ENCODE measurements at places on chromosomes 6 and 20.

DNA sequence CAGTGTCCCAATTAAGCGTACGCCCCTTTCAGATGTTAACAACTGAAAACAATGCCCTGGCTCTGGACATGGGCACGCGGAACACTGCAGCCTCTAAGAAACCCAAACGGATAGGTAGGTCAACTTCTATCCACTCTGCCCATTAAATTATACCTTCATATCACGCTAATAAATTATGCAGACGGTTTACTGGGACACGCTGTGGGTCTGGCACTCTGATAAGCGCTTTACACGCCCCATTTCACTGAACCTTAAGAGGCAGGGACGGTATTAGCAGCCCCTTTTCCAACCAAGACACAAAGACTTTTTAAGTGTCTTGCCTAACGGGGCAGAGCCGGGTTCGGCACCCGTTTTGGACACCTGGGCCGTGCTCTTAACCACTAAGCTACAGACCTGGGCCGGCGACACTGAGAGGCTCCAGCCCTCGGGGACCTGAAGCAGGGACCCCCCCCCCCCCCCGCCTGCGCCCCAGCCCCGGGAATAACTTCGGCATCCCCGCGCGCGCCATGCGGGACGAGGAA lies 744 bp downstream of the STAU1 start:
- DNase-seq = no peak

GRCh38 chr20:50111120-50111828 lies 1.7 kb downstream of the UBE2V1 start:
- peak; percentile 37 for DNase-seq

- no peak for DNase-seq
These were observed 299.3 kb downstream of the KIF16B start for GRCh38 chr20:16273812-16274555.

DNA sequence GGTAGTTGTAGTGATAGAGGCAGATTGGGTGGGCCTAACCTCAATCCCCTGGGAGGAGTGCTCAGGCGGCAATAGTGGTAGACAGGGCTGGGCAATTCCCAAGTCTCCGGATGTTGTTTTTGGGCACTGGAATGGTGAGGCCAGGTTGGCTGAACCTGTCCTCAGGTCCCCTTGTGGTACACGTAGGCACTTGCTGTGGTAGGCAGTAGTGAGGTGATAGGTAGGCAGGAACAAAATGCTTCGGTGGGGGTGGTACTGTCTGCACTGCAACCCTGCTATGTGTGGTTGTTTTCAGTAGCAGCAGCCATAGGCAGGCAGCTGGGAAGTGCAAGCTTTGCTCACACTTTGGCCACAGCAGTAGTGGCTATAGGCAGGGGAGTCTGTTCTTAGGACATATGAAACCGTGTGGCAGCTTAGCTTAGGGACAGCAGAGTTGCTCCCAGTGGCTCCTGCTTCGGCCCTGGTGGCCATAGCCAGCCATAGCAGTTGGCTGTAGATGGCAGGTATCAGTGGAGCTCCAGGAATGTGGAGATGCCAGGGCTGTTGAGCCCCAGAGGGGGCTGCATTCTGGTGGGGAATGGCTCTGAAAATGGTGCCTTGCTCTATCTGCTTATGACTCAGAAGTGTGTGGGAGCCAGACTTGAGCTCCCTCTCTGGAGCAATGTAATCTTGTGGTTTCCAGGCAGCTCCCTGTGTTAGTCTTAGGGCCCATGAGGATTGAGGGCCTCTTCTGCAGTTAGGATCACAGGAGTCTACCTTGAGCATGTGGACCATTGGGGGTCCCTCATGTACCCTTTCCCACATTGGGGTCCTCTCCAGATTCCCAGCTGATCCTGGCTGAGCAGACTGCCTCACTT lies 241.8 kb upstream of the BMP2 start:
- DNase-seq = no peak

DNA sequence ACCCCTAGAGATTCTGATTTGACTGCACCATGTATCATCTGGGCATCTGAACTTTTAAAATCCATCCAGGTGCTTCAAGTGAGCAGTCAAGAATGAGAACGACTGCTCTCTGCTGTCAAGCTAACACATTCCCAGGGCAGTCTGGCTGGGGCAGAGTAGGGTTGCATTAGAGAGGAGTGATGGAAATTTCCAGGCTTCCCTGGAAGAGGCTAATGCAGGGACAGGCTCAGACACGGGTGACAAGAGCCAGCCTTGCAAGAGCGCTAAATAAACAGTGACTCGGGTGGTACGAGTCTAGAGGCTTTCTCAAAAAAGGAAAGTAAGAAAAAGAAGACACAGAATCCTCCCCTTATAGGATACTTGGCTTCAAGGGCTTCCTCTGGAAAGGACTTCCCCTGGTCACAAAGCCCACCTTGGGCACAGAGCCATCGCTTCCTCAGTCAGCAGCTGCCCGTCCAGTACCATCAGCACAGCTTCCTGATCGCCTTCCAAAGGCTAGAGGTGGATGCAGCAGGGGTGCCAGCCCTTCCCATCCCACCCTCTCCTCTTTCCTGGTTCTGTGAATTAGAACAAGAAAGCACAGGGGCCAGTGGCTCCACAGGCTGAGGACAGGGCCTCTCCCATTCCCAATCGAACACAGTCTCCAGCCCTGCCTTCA lies 177.4 kb upstream of the RREB1 start:
- no peak for DNase-seq

All from stimulated activated CD4-positive, alpha-beta T cell treated with anti-CD3 and anti-CD28 coated beads, Interleukin-4, amount 100 ng/mL, for 1 hour (primary cell).